Ureter (tissue), 1 donor: ENCODE measurements at places on chromosomes 5 and 9.

- DNase-seq = no peak
Observed at GRCh38 chr5:128572051-128572929, 34.2 kb upstream of the FBN2 start.

DNA sequence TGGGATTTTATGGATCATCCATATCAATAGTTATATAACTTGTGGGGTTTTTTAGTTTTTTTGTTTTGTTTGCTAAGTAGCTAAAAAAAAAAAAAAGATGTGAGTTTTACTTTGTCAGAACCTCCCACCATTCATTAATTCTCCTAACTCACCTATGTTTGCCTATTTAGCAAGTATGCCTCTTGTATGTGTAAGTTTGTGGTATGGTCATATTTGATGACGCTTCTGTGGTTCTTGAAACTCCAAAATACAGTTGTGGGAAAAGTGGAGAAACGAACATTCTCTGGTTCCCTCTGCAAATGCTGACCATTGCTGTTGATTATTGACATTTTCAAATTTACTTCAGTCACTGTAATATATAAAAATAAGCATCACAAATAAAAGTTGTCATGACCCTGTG is 75.7 kb downstream of the PBX3 start:
- no peak for DNase-seq

DNA sequence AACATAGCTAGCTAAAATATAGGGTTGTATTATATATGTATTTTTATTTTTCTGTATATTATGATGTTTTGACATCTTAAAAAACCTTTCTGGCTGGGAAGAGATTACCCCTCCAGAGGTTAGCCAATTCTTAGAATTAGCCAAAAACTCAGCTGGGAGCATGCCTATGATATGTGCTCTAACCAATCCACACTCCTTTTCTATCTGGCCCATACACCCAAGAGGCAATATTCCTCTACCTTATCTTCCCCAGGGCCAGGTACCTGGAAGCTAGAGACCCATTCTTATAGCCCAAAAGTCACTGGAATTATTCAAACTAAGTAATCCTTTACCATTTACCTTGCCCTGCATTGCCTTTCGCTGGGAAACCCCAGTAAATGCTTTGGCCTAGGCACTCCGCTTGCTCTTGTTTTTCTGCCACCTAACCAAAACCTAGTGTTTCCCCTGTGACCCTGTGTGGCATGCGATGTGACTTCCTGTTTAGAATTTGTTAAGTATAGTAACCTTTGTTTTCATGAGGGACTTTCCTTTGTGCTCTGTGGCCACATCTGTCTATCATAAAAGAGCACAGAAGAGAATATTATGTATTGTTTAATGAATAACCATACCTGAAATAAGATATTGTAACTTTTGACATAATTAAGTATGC is 37.4 kb downstream of the CSNK1G3 start:
- DNase-seq = no peak

DNA sequence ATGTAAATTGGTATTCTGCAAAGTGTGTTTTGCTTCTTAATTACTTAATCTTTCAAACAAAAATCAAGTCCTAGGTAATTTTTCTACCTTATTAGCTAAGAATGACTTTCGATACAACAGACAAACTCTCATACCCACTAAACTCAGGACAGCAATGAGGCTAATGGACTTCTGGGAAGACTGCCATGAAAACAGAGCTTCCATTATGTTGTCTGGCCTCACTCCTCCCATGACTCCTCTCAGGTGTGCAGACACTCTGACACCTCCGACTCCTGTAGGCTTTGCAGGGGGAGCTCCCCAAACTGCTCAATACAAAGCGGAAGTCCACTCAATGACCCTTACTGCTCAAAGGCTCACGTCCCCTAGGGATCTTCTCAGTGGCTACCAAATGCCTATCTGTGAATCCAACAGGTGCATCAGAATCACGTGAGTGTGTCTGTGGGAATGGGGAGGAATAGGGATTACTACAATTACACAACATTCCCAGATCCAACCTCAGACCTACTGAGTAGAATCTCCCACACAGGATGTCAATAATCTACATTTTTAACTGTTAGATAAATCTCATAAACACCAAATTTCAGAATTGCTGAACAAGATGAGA is 289.9 kb downstream of the RAB3C start:
- no peak for DNase-seq

DNA sequence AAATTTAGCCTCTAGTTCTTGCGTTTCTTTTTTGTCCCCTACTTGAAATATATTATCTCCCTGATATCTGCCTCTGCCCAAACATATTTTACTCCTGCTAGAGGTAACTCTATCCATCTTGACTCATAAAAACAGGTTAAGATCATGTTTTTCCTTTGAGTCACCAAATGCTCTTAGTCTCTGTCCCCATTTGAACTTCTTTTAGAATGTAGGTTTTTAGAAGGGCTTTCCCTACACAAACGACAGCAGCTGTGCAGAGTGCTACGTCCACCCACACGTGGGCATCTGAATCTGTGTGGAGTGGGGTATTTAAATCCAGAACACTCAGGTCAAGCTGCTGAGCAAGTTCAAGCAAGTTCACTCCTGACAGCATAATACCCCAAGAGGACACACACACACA is 2.2 kb downstream of the HSD17B3 start:
- no peak for DNase-seq

DNA sequence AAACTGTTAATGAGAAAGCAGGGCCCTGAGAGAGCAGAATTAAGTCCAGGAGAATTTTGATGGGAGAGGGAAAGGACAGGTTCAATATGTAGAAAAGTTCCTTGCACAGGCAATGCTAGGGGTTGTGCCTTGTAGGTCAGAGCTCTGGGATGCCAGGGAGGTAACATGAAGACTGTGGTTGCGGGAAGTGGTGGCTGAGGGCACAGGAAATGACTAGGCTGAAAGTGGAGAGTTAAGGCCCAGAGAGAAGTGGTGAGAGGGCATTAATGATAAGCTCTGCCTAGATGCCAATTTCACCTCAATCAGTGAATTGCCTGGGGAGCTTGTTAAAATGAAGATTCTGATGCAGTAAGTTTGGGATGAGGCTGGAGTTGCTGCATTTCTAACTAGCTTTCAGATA is 31.5 kb upstream of the PPP3R2 start:
- no peak for DNase-seq

DNA sequence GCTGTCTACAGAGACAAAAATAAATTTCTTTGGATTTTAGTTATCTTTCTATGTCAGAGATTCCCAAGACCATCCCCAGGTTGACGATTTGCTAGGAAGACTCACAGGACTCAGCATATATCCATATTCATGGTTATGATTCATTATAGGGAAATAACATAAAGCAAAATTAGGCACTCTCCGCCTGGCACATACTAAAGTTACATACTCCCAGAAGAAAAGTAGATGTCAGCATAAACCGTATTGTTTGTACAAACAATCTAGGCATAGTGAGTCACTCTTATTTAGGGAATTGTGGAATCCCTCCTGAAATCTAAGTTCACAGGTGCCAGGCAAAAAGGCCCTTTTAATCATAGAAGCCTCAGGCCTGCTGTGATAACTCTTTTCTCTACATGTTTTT is 62.9 kb downstream of the INSL6 start:
- no peak for DNase-seq

GRCh38 chr9:272251-273213 is 57.9 kb downstream of the DOCK8 start:
- DNase-seq = no peak

GRCh38 chr9:111803924-111804323 is 9.2 kb upstream of the SHOC1 start:
- no peak for DNase-seq
